ENCODE measurements at places on chromosomes 12 and 14.

GRCh38 chr12:82800185-82800584 is 113.5 kb downstream of the TMTC2 start:
- DNase-seq, result no peak

GRCh38 chr12:1252758-1253157 is 261.7 kb downstream of the ERC1 start:
- DNase-seq, result no peak

GRCh38 chr12:52742196-52742580 is 35.0 kb downstream of the KRT76 start:
- DNase-seq, result no peak

DNA sequence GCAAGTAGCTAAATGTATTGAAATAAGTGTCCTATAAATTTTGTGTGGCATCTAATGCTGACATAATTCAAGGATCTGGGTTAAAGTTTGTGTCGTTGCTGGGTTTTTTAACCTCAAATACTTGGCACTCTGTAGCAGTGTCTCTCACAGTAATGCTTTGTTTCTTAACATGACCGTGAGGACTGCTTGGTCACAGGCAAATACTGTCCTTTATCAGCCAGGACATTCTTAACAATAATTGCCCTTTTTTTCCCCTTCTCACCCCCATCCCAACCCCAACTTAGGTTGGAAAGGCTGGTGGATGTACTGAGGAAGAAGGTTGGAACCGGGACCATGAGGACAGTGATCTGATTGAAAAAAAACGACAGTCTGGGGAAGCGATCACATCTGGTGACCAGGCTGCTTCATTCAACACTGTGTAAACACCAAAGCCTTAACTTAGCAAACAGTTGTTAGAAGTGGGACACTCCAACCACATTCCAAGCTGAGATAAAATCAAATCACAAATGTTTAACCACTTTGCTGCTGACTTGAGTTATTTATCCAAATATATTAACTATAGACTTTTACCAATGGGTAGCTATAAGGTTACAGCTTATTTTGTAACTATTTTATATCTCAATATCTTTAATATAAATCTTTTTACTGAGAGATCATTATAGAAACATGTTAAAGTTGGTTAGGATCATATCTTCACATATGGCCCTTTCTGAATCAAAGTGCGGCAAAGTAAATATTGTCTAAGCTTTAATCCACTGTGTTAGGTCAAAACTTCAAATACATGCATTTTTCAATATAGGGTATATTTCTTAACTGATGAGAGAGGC is 48.2 kb downstream of the FOXA1 start:
- DNase-seq, result no peak

DNA sequence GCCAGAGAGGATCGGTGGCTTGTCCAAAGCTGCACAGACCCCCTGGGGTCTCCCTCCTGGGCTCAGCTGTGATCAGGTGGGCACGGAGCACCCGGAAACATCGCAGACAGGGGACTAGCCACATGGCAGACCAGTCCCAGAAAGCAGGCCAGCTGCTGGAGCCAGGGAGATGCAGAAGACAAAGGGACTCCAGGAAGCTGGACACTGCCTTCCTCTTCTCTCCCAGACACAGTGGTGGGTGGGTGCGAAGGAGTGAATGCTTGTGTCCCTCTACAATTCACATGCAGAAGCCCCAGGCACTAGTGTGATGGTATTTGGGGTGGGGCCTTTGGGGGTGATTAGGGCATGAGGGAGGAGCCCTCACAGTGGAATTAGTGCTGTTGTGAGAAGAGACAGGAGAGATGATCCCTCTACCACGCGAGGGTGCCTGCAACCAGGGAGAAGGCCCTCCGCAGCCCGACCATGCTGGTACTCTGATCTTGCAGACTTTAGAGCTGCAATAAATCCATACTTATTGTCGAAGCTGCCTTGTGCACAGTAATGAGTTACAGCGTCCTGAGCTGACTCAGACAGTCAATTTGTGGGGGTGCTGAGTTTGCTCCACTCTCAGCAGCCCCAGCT is 95.2 kb downstream of the CALM1 start:
- no peak for DNase-seq

- no peak for DNase-seq
Measured at GRCh38 chr14:24417832-24418491, 11.5 kb downstream of the CBLN3 start.

DNA sequence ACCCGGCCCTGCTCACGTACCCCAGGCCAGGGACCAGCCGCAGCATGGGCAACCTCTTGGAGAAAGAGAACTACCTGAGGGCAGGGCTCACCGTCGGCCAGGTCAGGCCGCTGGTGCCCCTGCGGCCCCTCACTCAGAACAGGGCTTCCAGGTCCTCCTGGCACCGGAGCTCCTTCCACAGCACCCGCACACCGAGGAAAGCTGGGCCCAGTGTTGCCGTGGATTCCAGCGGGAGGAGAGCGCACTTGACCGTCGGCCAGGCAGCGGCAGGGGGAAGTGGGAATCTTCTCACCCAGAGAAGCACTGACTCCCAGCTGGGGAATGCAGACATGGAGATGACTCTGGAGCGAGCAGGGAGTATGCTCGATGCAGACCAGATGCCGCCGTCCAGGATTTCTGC is 7.9 kb upstream of the VAMP1 start:
- no peak for DNase-seq

DNA sequence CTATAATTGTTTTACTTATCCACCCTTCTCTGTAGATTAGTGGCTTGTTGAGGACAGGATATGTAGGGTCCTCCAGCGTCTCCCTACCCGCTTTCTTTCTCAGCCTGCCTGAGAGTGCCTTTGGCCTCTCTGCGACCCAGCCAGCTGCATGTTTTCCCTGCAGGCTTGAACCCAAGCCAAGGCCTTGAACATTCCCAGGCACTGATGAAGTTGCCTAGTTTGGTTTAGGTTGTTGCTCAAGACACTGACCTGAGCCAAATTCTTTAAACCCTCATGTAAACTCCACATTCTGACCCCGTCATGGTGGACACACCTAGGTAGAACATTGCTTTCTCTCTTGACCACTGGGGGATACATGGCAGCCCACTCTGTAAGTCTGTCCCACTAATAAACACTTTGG is 33.4 kb upstream of the TXNRD1 start:
- no peak for DNase-seq

GRCh38 chr14:102007916-102008418 is 43.6 kb downstream of the DYNC1H1 start:
- DNase-seq, result no peak

GRCh38 chr12:125540580-125541204 is 475.5 kb downstream of the AACS start:
- DNase-seq, result no peak

DNA sequence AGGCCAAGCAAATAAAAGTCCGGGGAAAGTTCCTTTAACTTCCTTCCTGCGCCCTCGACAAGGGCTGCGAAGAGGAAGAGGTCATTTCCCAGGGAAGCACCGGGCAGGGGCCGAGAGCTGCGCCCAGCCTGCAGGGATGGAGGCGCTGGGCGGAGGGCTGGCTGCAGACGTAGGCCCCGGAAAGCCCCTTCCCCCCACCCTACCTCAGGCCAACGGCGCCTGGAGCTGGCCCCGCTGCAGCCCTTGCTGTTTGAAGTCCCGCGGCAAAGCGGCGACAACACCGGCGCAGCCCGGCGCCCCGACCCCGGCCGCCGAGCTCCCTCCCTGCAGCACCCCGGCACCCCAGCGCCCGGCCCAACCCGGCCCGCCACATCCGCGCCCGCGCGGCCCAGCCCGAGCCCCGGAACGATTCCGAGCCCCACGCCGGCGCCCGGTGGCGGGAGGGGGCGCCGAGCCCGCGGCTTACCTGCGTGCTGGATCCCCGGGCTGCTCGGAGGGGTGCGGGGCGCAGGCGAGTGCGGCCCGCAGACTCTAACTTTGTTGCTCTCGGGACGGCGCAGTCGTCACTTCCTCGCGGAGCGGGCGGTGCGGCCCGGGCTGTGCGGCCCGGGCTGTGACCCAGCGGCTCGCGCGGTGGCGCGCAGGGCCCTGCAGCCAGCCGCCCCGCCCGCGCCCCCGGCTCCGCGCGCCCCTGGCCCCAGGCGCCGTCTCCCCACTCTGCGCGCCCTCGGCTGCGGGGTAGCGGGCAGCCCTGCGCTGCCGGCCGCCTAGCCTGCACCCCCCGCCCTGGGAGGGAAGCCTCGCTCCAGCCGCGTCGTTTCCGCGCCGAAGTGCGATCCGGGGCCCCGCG is 64.8 kb upstream of the PTGR2 start:
- peak; percentile 78 for DNase-seq

- DNase-seq, result no peak
Measured at GRCh38 chr14:74846168-74846567, 29.8 kb downstream of the PROX2 start.

DNA sequence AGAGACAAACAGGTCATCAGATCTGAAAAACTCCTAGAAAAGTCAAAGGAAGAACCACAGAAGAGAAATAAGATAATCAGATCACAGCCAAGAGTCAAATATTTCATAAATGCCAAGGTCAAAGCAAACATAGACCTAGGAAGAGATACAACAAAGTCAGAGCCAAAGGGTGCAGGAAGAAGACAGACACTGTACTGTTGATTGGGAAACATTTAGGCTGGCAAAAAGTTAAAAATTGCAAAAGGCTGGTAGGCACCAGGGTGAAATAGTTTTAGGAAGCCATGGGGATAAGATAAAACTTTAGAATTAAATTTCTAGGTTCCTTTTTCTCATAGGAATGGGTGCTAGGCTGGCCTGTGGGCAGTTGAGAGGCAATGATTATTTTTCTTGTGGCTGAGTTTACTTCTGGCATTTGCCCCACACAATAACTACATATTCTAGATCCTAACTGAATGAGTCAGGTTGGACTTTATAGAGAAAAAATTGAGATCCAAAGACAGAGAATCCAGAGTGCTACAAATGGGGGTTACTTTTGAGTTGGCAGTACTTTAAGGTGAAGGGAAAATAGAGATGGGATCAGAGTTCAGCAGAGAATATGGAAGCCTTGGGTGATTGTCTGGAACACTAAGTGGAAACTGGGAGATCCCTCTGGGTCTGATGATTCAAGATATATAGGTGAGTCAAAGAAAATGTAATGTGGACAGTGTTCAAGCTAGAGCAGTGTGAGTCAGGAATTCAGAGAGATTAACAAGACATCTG is 215.5 kb downstream of the C12orf50 start:
- DNase-seq, result no peak

DNA sequence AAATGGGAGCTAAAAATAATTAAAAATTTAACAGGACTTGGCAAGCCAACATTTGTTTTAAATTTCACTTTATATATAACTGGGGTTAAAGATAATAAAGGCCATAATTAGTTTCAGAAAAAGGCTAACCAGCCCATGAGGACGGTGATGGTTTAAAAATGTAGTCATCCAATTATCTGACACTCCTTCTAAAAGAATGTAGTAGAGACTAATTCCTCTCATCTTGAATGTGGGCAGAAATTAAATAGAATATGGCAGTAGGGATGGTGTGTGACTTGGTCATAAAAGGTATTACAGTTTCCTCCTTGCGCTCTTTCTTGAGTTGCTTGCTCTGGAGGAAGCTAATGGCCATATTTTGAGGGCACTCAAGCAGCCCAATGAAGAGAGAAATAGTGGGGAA is 49.1 kb upstream of the PTPRB start:
- no peak for DNase-seq

DNA sequence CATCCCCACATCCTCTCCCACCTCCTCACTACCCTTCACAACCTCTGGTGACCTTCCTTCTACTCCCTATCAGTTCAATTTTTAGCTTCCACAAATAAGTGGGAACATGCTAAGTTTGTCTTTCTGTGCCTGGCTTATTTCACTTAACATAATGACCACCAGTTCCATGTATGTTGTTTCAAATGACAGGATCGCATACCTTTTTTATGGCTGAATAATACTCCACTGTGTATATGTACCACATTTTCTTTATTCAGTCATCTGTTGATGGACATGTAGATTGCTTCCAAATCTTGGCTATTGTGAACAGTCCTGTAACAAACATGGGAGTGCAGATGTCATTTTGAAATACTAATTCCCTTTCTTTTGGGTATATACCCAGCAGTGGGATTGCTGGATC is 98.7 kb downstream of the TRMT5 start:
- no peak for DNase-seq

DNA sequence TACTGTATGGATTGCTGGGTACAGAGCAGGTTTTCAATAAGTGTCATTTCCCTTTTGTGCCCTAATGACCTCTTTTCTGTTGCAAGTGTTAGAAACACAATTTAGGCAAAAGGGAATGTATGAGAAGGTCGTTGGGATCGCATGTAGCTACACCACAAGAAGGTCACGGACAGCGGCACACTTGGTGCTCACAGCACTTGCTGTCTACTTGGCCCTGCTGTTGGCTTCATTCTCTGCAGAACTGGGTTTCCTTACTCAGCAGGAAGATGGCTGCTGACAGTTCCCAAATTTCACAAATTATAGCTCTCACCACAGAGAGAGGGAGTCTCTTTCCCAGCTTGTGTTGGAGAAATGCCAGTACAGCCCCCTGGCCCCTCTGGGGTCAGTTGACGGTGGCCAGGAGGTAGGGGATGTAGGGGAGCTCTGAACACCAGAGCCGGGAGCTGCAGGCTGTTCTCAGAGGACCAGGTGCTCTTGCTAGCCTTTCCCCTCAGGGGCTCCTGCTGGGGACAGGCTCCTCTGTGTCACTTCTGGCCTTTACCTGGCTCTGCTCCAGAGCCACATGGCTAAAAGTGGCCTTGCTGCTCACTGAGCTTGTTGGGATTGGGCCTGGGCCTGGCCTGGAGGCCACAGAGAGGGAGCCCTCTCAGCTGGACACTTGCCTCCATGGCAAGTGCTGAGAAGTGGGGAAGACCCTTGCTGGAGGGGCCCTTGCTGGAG is 50.9 kb upstream of the BCL7A start:
- DNase-seq, result no peak

DNA sequence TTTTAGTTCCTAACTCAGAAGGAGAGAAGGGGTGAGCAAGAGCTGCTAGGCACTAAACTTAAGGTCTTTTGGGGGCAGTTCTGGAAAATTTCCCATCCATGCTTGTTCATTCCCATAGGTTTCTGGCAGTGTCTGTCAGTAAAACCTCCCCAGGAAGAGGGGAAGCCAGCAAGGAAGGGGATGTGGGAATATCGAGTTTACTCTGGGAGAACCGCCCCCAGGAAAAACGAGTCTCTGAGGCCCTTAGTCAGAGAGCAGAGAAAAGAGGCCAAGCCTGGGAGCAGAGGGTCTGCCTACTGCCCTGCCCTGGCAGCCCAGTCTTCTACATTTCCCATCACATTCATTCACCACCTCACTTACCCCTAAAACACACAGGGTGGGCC is 55.9 kb downstream of the TMCC3 start:
- DNase-seq, result no peak

GRCh38 chr12:108668542-108668941 is 34.8 kb upstream of the SELPLG start:
- DNase-seq, result no peak

- no peak for DNase-seq
Measured at GRCh38 chr14:94175011-94175745, 1.1 kb downstream of the PPP4R4 start.

- DNase-seq, result no peak
Measured at GRCh38 chr14:93911975-93912615, 15.0 kb upstream of the FAM181A start.

GRCh38 chr14:101708853-101709532 is 52.5 kb upstream of the PPP2R5C start:
- DNase-seq, result no peak

Data from activated T-cell treated with anti-CD3 and anti-CD28 coated beads, Interleukin-2, amount 50 U/mL, for 48 hours (primary cell).